ENCODE measurements at places on chromosomes 11 and 22.

- no peak for DNase-seq
These were observed 160.9 kb downstream of the ADAMTS15 start for GRCh38 chr11:130609121-130610035.

GRCh38 chr11:64018310-64018709 is 17.4 kb upstream of the FLRT1 start:
- DNase-seq, result no peak

DNA sequence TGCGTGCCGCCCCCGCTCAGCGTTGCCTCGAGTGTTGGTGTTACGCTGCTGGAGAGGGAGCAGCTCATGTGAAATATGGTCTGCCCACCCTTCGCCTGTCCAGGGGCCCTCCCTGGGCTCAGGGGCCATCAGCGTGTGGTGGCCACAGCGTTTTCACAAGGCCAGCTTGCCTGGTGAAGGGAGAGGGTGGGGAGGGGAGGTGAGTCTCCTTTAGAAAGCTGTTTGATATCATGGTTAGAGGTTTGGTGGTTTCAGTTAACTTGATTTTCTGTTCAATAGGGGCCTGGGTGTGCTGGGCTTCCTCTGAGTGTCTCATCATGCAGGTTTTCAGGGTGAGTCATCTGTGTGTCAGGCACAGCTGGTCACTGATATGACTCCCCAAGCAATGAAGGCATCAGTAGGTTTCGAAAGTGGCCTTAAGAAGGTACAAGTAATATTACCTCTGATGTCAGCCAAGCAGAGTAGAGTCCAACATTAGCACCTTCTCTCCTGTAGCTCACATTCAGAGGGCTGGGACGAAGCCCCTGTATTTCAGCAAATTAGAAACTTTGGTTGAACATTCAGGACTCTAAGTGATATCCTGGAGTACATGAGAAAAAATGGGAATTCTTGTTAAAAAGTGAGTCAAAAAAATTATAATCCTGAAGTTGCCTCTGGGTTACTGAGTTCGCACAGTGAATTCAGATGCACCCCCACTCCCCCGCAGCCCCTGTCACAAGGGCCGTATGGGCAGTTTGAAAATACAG is 172.5 kb downstream of the TBC1D22A start:
- DNase-seq, result no peak

- no peak for DNase-seq
These were observed 7.2 kb downstream of the PHOX2A start for GRCh38 chr11:72236774-72237111.

- peak; percentile 79 for DNase-seq
These were observed 540 bp downstream of the ADM start for GRCh38 chr11:10305262-10305963.

- no peak for DNase-seq
These were observed 6.5 kb upstream of the IL10RA start for GRCh38 chr11:117979481-117980211.

DNA sequence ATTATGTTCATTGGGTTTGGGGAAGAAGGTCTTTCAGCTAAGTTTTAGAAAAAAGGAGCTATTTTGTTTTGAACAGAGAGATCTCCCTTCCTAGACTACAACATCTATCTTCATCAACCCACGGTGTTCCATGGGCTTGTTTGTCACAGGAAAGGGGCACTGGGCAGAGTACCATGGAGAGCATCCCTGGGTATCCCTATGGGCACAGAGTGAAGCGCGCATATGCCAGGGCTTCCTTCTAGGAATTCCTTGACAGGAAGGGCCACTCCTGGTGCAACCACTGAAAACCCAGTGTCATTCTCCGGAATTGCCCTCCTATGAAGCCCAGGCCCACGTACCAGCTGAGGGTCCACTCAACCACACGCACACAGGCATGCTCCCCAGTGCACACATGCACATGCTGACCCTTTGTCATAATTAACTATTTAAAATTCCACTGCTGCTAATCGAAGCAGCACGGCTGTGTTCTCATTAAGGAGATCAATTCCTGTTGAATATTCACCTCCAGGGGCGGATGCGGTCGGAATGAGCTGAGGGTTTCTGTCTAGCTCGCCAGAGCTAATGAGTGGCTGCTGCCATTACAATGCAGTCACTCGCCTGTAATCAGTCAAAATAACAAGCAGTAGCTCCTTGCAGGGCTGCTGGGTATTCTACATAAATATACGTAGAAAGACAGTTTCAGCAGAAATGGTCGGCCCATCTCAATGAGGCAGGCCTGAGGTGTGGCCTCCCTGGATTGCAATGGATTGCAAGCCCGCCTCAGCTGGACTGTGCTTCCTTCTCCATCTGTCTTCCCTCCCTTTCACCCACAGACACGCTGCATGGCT is 512.5 kb downstream of the OPCML start:
- no peak for DNase-seq

GRCh38 chr22:44279069-44279360 is 33.7 kb downstream of the SHISAL1 start:
- DNase-seq, result peak; percentile 35

DNA sequence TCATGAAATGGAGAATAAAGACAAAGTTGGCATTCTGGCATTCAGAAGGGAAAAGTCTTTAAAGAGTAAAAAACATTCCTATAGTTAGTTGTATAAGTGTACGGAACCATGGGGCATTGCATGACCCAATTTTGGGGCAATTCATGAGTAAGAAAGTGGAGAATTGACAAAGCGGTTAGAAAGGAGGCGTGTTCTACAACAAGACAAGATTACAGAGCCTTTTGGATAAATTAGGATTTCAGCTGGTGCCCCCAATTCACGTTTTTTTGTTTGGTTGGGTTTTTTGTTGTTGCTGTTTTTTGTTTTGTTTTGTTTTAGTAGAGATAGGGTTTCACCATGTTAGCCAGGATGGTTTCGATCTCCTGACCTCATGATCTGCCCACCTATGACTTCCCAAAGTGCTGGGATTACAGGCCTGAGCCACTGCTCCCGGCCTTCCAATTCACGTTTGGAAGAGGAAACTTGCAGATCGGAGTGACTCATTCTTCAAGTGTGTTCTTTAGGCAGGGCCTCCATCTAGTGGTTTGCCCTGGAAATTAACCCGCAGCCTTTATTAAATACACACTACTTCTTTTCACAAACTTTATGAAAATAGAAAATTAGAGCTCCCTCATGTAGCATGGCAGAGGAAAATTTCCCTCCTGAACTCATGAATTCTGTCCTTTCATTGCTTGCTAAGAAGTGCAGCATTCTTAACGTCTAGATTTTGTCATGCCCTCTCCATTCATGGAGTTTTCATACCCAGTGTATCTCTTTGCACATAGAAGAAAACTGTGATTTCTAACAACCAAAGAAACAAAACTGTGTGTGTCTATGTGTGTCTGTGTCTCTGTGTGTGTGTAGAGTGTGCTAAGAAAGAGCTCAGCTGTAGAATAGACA is 118.1 kb downstream of the BBOX1 start:
- DNase-seq, result peak; percentile 67

DNA sequence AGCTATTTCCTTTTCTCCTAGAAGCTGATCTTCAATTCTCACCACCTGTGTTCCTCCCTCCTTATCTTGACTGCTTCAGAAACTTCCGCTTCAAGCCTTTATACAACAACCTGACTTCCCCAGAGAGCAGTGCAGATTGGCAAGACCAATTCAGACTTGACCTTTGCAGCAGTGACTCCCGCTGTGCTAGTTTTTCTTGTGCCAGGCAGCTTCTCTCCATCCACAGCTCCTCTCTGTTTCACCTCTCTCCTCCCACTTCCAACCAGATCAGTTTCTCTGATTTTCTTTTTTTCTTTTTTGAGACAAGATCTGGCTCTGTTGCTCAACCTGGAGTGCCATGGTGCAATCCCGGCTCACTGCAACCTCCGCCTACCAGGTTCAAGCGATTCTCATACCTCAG is 74.3 kb downstream of the GRAMD1B start:
- no peak for DNase-seq

DNA sequence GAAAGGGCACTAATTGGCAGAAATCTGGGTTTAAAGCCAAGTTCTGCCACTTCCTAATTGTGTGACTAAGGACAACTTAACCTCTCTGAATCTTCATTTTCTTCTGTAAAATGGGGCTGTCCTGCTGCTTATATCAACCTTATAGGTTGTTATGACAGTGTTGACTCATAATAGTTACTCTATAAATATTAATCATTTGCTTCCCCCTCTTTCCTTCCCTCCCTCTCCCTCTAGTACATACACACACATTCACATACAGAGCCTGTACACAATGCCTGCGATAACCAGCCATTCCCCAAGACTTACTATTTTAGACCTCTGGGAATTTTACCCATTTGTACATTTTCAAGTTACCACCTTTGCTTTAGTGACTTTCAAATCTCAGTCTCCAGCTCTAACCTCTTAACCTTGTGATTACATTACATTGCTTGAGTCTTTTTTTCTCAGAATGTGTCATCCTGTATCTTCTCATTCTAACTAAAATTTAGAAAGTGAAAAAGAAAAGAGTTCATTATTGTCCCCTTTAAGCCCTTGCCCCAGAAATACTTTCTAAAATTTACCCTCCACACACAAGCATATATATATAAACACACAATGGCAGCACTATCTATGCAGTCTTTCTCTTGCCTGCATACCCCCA is 31.9 kb downstream of the GDPD4 start:
- no peak for DNase-seq

GRCh38 chr11:77069969-77070582 is 3.3 kb downstream of the CAPN5 start:
- DNase-seq, result no peak

DNA sequence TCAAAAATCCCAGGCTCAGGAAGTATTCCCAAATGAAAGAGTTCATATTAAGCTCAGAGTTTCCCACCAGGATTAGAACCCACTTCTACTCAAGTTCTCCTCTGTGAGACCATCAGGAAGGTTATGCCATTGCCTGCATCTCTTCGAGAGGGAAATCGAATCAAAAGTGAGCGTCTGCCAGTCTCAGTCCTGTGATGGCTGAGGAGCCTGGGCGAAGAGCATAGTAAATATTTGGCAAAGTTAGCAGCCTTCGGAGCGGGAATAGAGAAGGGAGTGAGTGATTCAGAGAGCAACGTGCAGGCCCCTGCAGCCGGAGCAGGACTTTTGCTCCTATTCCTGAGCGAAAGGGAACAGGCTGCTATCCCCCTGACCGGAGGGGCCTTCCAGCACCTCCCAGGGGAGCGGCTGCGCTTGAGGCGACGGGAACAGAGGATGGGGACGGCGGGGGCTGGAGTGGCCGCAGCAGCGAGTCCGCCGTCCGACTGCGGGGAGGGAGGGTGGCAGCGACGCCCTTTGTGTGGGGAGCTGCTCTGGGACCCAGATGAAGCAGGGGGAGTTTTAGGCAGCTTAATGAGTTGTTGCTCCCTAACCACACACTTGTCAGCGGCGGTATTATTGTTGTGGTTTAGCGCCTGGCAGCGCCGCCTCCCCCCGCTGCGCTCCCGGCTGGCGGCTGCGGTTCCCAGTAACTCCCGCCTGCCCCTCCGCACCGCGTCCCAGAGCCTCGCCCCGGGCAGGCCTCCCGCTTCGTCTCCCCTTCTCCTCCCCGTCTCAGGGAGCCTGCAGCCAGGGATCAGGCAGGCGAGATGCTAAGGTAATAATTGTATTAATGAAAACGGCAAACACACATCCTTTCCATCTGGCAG is 21.7 kb upstream of the NRGN start:
- DNase-seq, result peak; percentile 61

GRCh38 chr22:20569059-20570058 is 61.9 kb downstream of the MED15 start:
- DNase-seq, result no peak

GRCh38 chr22:42581762-42582716 is 28.3 kb downstream of the SERHL2 start:
- DNase-seq, result peak; percentile 94

GRCh38 chr22:30005213-30005857 is 74.9 kb upstream of the HORMAD2 start:
- DNase-seq, result no peak

DNA sequence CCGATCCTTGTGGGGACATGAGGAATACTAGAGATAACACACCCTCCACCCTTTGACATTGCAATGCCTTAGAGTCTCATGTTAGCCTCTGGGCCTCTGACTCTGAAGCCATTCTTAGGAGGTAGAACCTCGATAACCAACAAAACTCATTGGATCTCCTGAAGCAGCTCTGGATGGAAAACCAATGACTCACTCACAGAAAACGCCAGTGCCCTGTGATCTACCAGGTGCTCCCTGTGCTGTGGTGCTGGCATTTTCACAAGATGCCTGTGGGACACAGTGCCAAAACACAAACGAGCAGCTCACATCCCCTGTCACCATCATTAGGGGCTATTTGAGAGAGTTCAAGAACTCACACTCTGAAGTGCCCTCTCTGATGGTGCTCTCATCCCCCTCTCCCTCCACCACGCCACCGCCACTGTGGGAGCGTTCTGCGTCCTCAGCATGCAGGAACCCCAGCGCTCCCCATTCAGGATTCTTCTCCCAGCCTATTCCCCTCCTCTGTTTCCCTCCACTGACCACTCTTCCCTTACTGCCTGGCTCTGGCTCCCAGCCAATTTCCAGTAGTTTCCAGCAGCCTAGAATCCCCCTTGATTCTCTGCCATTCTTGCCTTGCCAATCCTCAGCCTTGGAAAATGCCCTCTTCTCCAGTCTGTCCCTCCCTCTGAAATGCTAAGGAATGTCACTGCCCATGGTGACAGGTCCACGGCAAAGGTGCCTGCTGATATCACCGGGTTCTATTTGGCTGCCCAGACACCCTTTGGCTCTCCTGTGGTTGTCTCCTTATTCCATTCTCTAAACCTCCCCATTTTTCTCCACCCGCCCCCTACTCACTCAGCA is 4.7 kb upstream of the POLD4 start:
- no peak for DNase-seq

GRCh38 chr22:40679249-40679963 is at the start of gene MCHR1:
Gene MCHR1, plus strand, starts transcription at chr22:40679484. Its CDS starts 169 bp downstream, at chr22:40679653.
- peak; percentile 60 for DNase-seq

DNA sequence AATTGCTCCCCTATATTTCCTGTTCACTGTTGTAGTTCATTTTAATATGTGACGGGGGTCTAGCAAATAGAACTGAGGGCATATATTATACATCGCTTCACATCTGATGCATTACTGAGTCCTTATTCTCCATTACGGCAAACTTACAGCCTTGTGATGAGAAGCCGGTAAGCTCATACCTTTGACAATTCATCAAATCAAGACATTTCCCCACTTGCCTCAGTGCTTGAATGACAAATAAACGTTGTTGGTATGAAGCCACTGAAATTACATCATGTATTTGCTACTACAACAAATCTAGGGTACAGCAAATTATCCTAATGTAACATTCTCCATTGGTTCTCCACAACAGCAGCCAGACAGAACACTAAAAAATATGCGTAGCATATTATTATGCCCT is 1999.8 kb downstream of the LRRC4C start:
- no peak for DNase-seq

DNA sequence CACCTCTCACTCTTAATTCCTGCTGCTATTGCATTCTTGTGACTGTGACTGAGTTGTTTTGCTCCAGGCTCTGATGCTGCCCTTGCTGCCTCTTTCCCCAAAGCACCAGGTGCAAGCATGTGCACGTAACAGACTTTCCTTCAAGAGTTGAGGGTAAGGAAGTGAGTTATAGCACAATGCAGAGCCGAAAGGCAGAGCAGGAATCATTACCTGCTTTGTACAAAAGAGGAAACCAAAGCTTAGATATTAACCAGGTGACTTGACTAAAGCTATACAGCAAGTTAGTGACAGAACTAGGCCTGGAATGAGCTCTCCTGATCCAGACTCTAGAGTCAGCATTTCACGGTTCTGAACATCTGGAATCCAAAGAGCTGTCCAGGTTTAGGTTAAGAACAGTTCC is 33.6 kb downstream of the NEU3 start:
- DNase-seq, result no peak

GRCh38 chr11:43515090-43515489 is 156.4 kb downstream of the TTC17 start:
- DNase-seq, result no peak
